ENCODE measurements at places on chromosomes 7 and 10.

- DNase-seq, result no peak
Observed at GRCh38 chr7:88331322-88331721, 24.6 kb upstream of the STEAP4 start.

- no peak for DNase-seq
Observed at GRCh38 chr7:101666741-101667140, 37.6 kb upstream of the MYL10 start.

DNA sequence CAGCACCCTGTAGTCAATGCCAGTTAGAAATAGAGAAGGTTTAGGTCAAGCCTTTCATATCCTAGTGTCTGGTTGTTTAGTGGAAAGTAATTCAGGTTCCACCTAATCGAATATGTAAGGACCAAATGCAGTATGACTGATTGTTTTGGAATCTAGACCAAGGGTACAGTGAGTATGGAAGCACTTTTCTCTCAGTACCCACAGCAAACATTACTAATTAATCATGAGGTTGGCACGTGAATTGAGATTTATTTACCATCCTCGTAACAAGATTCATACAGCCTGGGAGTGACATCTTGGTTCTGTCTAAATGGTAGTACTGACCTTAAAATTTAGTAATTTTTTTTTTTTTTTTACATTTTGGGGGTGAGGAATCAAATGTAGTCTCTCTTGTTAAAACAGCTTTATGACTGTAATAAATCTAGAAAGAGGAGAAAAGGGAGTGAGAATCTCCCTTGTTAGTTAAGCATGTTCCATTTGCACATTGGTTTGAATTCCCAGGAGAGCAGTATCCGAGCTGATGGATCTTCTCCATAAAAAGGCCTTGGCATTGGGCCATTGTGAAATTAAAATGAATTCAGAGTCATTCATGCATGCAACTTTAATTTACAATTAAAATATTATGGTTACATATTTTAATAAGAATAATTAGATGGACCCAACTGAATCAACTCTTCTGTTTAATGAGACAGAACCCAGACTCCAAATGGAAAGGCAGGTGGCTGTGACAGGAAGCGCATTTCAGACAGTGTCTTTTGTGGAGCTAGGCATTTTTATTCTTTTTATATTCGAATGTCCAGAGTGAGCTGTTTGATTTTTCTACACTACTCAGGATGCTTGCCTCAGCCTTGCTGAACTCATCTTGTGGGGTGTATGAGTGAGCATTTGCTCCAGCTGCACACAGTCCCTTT is 57.6 kb downstream of the SNX10 start:
- peak; percentile 89 for DNase-seq

DNA sequence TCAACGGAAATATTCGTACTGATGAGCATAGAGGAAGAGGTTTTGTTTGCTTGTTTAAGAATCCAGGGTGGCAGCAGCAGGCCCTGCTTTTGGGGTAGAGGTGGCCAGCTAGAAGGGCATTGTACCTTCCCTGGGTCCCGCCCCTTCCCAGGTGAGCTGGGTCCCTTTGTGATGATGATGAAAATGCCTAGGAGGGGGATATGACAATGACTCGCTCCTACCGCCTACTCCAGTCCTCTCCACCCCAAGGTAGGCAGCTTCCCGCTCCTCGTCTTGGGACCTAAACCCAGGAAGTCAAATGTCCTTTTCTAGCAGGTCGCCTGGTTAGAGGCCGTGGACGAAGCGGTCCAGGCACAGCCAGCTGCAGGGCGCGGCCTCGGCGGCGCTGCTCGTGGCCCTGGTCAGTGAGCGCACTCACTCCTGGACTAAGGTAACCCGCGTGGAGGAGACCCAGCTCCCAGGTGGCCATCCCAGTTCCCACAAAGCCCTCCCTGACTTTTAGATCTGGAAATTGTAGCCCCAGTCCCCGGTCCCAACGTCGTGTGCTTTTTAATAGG is 141.4 kb downstream of the LSMEM1 start:
- DNase-seq, result no peak

- DNase-seq, result no peak
Observed at GRCh38 chr7:74149071-74149470, 25.1 kb upstream of the EIF4H start.

Data from NCI-H187 treated with DMSO at 0.1 percent for 48 hours (cell line).